Renal pelvis (tissue), 12 donors: ENCODE measurements at places on chromosomes 11 and 22. TPM values are rescaled to one million over a fixed set of nuclear protein-coding genes. Genes with fewer than 3 reads are reported as not detected.

GRCh38 chr11:79794057-79794456, 353.2 kb upstream of the TENM4 start:
- DNase-seq: no peak

DNA sequence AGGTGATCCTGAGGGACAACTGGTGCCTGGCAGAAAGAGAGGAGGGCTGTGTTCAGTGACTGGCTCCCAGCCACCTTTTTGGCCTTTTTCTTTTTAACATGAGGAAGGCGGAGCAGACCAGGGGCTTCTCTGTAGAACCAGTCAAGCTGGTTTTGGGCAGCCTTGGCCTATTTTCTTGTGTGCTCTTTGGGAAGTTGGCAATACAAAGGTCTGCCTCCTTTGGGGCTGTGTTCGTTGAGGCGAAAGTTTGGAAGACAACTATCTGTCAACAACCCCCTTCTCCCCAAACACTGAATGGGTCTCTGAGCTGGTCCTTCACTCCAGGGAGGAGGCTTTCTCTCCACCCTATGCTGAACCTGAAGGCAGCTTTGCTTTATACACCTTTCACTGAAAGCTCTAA, 8.5 kb downstream of the MARK2 start:
- no peak for DNase-seq

The DBX1 gene
- not detected for polyA plus RNA-seq

- no peak for DNase-seq
These were observed 5.5 kb downstream of the CDC42EP1 start for GRCh38 chr22:37565830-37566229.

DNA sequence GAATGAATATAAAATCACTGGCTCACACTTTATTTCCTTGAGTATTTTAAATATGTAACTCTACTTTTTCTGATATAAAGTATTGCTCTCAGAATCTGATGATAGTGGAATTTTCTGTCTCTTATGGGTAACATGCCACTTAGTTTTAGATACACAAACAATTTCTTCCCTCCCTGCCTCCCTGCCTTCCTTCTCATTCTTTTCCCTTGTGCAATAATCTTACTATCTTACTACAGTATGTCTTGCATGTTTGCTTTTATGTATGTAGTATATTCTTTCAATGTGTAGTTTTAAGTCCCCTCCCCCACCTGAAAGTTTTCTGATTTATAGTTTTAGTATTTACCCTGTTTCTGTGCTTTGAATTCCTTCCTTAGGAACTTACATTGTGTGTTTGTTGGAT, 48.4 kb downstream of the INSC start:
- no peak for DNase-seq

- DNase-seq: no peak
These were observed 38.2 kb upstream of the PAK1 start for GRCh38 chr11:77512092-77512491.
